ENCODE measurements at places on chromosomes 4 and X.
A peak's percentile ranks its signal among the peaks of the same experiment; 100 is the strongest.

DNA sequence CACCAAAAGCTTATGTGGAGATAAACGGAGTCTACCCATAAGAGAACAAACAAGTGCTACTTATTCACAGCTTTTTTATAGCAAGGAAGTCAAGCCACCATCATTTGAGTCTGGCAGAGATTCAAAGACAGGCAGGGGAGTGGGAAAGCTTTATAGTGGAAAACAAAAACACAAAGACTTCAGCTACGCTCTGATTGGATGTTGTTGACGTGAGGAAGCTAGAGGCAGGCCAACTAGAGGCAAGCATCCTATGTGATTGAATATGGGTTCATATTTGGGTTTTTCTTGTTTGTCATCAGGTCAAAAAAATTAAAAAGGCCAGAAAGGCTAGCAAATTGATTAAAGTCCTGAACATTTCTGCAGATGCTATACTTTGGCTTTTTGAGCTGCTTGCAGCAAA, 719 bp upstream of the TCEAL4 start:
- DNase-seq: no peak

DNA sequence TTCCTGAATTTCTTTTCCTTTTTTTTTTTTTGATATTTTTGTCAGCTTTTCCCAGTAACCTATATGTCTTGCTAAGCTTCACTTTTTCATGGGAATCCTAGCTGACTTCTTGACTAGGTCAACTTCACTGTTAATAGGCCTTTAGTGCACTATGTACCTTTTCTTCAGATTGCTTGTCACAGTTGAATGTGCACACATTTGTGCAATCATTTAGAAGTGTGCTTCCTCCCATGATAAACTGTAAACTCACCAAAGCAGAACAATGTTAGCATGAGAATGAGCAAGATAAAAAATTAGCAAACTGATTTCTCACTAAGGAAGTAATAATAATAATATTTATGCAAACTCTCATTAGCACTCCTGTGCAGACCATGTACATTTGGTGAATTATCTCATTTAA, 173.2 kb downstream of the PABPC4L start:
- DNase-seq: no peak

- no peak for DNase-seq
Measured at GRCh38 chr4:30770049-30770549, 49.9 kb downstream of the PCDH7 start.

DNA sequence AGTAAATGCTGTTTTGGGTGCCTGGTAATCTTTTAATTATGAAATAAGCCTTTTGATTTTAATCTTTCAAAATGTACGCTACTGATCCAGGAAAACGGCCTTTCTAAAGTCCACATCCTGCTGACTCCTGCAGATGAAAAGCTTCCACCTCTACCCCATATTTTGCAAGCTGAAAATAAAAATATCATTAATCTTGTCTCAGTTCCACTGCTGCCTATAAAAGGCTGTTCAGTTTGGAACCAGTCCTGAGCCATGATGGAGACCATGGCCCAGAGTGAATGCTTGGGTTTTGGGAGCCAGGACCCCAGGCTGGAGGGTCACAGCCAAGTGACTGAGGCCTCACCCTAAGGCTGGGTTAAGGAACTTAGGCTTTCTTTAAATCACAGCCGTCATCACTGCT, 110.8 kb downstream of the AFF1 start:
- no peak for DNase-seq

- peak; percentile 43 for DNase-seq
Measured at GRCh38 chr4:173167758-173168395, 734 bp upstream of the GALNT7 start.

DNA sequence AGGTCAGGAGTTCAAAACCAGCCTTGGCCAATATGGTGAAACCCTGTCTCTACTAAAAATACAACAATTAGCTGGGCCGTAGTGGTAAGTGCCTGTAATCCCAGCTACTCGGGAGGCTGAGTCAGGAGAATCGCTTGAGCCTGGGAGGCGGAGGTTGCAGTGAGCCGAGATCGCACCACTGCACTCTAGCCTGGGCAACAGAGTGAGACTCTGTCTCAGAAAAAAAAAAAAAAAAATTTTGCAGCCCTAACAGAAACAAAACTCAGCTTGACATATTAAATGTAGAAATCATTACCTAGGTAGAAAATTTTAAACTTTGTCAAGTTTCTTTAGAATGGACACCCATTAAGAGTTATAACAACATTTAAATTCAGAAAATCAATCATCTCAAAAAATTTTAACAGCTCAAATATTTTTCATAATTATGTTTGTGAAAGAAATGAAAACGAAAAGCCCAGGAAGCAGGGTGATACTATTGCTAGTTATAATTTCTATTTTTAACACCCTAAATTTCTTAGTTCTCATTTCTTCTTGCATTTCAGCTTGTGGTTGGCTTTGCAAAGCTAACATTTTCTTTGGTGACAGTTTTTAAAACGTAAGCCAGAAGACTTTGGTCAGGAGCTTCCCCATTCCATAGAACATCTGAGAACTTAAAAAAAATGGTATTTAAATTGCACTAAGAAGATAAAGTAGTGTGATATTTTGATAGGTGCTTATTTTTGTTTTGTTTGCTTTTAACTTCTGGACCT, 33.3 kb upstream of the RBBP7 start:
- DNase-seq: no peak

GRCh38 chr4:111070390-111070789, 447.5 kb upstream of the PITX2 start:
- DNase-seq: no peak

DNA sequence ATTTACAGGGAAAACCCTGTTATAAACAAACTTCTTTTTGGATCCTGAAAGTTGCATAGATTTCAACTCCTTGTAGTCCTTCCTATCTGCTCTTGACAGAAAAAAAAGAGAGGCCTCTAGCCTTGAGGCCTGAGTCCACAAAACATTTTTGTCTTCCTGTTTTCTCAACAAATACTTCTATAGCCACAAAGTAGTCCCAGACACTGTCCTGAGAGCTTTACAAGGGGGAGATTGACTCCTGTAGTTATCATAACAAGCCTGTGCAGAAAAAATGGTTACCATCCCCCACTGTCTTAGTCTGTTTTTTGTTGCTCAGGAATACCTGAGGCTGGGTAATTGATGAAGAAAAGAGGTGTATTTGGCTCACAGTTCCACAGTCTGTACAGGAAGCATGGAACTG, 35.2 kb downstream of the PCDH7 start:
- no peak for DNase-seq

- no peak for DNase-seq
Measured at GRCh38 chr4:92253550-92253949, 50.2 kb upstream of the GRID2 start.

GRCh38 chr4:87738483-87738882, 60.9 kb upstream of the IBSP start:
- no peak for DNase-seq

DNA sequence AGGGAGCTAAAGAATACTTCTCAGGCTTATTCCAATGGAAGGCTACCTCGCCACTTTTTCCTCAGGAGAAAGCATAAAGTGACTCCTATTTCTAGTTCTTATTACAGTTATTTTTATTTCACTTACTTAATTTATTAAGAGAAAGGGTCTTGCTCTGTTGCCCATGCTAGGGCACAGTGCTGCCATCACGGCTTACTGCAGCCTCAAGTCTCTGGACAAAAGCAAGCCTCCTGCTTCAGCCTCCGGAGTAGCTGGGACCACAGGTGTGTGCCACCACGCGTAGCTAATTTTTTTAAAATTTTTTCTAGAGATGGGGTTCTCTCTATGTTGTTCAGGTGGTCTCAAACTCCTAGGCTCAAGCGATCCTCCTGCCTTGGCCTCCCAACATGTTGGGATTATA, 36.0 kb upstream of the CHRNA9 start:
- DNase-seq: no peak

GRCh38 chrX:132689612-132690563, 201.1 kb upstream of the MBNL3 start:
- DNase-seq: no peak

DNA sequence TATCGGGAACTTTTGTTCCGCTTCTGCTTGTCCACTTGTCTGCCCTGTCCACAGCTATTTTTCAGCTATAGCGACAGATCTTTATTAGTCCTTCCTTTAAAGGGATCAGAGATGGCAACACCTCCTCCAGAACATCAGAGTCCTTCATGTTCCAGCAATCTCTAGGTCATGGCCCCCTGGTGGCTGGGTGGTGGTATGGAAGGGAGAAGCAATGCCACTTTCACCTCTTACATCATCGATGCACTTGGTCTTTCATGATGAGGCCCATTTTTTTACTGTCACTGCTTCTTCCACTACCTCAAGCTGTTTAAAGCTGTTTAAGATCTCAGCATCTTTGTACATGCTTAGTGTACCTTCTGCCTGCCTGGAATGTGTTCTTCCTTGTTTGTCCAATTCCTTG, 106.7 kb downstream of the ARHGAP6 start:
- DNase-seq: peak; percentile 61

DNA sequence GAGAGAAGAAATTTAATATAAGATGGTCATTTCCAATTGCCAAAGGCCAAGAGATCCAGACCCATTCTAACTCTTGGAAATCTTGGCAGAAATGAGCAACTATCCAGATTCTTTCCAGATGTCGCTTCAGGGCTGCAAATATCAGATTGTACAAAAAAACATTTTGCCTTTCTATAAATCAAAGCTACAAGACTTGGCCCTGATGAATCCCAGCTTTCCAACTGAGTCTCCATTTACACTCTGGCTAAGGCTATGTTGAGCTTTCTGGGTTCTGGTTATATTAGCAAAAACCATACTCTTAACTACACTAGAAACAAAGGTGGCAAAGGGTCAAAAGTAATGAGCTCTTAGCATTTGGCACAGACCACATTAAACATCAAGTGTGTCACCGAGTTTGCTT, 345.8 kb downstream of the OPHN1 start:
- no peak for DNase-seq

- DNase-seq: no peak
Measured at GRCh38 chrX:150365990-150366911, 3.1 kb downstream of the MAMLD1 start.

- DNase-seq: no peak
Measured at GRCh38 chr4:126446917-126447316, 1132.2 kb downstream of the FAT4 start.

DNA sequence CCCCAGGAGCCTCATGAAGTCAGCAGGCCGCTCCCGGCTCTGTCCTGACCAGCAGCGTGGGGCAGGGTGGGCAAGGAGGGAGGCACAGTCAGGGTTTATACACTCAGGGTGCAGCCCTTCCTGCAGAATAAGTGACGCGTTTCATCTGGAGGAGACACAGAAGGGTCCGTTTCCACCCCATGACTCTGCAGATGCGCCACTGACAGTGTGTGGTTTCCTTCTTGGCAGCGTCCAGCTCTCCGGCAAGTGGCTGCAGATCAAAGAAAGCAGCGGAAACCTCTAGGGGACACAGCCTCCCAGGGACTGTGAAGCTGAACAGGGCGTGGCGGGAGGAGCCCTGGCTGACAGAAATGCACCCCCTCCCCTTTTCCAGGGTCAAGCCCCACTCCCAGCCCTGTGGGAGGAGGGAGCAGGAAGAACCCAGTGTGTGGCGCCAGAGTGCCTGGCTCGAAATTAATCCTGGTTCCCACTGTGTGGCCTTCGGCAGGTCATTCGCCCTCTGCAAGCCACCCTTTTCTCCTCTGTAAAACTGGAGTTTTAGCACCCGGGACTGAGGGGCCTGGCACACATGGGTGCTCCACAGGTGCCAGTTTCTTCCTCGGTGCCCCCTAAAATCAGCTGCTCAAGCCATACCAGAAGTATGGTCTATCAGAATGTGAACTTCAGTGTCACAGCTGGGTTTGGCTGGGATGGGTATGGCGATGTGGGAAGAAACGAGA, 17.3 kb upstream of the TBC1D14 start:
- DNase-seq: peak; percentile 67

DNA sequence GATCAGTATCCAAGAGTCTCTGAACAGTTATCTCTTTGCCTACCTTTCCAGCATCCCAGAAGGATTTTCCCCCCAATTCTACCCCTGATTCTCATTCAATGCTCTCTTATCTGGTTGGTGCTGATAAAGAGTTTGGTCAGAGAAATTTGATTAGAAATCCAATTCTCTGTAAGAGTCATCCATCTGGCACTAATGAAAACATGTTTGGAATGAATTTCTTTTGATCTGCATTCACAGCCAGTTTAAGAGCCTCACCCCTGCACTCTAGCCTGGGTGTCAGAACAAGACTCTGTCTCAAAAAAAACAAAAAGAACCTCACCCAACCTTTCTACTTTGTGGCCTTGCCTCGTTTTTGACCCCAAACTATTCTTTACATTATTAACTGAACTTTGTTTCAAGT, 122.1 kb downstream of the MANBA start:
- DNase-seq: no peak

GRCh38 chrX:79371640-79372039, 4.5 kb upstream of the ITM2A start:
- DNase-seq: no peak

DNA sequence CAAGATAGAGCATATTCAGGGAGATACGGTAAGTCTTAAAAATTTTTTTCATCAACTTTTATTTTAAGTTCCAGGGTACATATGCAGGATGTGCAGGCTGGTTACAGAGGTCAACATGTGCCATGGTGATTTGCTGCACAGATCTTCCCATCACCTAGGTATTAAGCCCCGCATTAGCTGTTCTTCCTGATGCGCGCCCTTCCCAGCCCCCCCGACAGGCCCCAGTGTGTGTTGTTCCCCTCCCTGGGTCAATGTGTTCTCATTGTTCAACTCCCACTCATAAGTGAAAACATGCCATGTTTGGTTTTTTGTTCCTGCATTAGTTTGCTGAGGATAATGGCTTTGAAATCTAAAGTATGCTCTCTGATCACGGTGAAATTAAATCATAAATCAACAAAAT, 64.2 kb downstream of the HPRT1 start:
- no peak for DNase-seq

DNA sequence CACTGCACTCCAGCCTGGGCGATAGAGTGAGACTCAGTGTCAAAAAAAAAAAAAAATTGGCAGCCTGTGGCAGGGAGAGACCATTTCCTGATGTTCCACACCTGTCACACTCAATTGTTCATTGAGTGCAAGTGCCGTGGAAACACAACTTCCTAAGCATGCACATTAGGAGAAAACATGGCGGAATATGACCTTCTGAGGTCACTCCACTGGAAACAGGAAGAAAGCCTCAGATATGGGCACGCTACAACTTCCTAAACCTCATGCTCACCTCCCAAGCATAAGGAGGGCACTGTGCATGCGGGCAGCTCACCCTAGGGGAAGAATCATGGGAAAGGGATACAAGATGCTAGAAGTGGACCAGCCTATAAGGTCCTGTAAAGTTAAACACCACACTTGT, 28.5 kb upstream of the CD99 start:
- no peak for DNase-seq

DNA sequence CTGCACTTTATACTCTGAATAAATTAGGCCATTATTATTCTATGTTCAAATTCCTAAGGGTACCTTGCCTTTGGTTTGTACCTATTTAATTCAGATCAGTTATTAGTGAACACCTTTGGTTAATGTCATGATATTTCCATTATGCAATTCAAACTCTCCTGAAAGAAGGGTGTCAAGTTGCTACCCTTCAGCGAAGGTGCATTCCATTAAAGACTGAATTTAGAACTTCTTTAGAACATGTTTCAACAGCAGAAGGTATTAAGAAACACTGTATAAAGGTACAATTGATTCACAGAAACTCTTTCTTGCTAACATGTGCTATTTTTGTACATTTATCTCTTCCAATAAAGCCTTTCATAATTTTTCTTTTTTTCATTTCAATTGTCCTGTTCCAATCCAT, 1545.4 kb upstream of the PCDH10 start:
- no peak for DNase-seq

Data from activated CD4-positive, alpha-beta T cell treated with anti-CD3 and anti-CD28 coated beads, Interleukin-2, Interleukin-6, amounts not matched to agents 100 ng/mL and 50 ng/mL, durations not matched to agents 16 hours and 8 hours (primary cell).